BJ (cell line): ENCODE measurements at places on chromosomes 6 and 20.

DNA sequence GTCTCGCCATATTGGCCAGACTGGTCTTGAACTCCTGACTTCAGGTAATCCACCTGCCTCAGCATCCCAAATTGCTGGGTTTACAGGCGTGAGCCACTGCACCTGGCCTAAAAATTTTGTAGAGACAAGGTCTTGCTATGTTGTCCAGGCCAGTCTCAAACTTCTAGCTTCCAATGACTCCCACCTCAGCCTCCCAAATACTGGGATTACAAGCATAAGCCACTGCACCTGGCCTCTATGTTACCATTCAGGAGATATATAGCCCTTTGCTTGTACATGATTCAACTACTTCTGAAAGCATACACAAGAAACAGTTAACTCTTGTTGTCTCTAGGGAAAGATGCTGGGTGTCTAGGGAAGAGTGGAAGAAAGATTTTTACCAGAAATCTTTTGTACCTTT is 19.0 kb upstream of the NCOA3 start:
- no peak for DNase-seq

- DNase-seq, result peak; percentile 35
Observed at GRCh38 chr6:9126878-9127560, 691.7 kb upstream of the SLC35B3 start.

DNA sequence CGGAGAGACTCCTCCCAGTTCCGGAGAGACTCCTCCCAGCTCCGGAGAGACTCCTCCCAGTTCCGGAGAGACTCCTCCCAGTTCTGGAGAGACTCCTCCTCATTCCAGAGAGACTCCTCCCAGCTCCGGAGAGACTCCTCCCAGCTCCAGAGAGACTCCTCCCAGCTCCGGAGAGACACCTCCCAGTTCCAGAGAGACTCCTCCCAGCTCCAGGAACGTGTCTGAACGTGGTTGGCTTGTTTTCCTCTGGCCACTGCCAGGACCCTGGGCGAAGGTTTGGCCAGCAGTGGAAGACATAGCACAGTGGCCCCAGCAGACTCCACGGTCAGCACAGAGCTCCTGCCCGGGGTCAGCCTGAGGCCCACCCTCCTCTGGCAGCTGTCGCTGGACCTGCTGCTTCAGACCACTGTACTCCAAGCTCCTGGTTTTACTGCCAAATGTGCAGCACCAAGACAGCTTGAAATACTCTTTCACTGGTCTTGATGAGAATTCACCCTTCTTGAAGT is 122.3 kb upstream of the AFDN start:
- DNase-seq, result no peak

DNA sequence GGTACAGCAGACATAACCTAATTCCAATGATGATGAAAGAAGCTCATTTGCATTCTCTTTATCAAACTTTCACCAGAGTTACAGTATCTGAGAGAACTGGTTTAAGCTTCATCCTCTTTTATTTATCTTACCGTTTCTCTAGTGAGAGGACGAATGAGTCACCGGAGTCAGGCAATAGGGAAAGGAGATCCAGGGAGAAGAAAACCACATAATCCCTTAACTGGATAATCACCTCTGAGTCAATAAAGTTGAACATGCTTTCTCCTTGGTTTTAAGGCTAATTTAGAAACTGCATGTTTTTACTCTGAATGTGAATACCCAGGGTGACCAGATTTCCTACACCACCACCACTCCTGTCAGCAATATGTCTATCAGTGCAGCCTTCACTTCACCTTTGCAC is 313.7 kb upstream of the TBX18 start:
- DNase-seq, result peak; percentile 62

GRCh38 chr6:165641672-165642156 is 21.3 kb downstream of the PDE10A start:
- no peak for DNase-seq

GRCh38 chr6:16227605-16228004 is 10.8 kb upstream of the GMPR start:
- no peak for DNase-seq
